ENCODE measurements at places on chromosomes 16 and 17. TPM values are rescaled to one million over a fixed set of nuclear protein-coding genes. Genes with fewer than 3 reads are reported as not detected.

The USP6 gene
- 0.92 TPM for total RNA-seq

The NRN1L gene
- 2.9 TPM for total RNA-seq

The HYDIN gene
- 7.3 TPM for total RNA-seq

The HES7 gene
- total RNA-seq = 1.8 TPM

The HAGH gene
- total RNA-seq = 62.8 TPM

The SLC6A2 gene
- total RNA-seq = not detected

The TBC1D3I gene
- total RNA-seq = not detected

The CLDN7 gene
- 250 TPM for total RNA-seq

DNA sequence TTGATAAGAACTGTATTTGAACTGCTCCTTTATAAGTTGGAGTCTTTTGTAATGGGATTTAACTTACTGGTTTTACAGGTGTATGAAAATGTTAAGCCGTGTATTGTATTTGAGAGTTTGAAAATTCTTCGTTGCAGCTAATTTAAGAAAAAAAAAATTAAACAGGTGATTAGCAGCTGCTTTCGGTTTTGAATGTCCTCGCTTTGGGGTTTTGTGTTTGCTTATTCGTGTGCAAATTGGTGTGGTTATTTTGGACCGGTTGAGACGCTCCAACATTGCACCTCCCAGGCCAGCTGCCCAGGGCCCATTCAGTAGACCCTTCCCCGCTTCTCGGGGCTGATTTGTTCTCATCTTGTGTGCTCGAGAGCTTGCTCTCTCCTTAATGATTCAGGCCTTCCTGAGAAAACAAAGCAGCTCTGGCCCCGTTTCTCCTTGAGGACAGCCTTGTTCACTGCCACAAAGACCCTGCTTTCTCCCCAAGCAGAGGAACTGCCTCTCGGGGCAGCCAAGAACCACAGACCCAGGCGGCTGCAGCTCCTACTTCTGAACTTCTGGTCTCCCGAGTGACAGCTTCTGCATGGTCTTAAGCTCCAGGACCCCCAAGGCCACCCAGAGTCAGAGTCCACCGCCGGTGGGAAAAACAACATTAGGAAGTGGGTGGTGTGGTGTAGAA lies 100.5 kb downstream of the MSI2 start:
- no peak for DNase-seq

DNA sequence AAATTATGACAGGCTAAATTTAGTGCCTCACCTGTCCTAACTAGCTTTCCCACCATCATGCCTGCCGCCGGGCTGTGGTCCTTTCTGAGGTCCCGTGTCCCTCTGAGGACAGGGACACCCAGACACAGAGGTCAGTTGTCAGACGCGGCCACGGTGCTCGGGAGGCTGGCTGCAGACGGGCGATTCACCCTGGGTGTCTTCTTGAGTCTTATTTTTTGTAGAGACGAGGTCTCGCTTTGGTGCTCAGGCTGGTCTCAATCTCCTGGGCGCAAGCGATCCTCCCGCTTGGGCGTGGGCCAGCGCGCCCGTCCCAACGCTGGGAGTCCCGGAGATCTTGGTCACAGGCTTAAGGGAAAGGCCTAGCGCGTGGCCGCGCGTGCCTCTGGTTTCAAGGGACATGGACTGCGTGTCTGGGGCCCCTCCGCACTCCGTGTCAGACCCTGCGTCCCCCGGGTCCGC lies 797 bp upstream of the RAB11FIP3 start:
- no peak for DNase-seq

DNA sequence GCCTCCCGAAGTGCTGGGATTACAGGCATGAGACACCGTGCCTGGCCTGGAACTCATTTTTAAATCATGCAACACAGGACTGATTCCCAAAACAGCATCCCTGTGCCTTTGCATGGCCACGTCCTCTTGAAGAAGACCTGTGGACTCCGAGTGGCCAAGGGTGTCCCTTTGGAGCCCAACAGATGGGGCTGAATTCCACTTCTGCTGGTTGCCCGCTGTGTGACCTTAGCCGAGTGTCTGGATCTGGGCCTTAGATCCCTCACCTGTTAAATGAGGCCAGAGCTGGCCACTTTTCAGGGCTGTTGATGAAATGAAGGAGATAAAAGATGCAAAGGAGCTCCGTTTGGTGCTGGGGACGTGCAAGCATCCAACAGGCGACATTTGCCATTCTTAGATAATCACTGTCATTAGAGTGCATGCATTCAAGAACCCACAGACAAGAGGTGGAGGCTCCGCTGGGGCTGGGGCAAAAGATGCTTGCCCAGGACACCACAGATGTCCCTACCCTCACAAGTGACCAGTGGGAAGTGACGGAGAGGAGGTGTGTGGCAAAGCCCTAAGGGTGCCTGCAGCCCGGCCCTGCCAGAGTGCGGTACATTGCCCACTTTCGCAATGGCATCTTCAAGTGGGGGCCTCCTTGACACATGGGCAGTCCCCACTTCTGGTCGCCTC lies 354.1 kb upstream of the TNRC6C start:
- DNase-seq = no peak

GRCh38 chr17:33464669-33465280 lies 171.7 kb upstream of the ASIC2 start:
- DNase-seq = no peak

DNA sequence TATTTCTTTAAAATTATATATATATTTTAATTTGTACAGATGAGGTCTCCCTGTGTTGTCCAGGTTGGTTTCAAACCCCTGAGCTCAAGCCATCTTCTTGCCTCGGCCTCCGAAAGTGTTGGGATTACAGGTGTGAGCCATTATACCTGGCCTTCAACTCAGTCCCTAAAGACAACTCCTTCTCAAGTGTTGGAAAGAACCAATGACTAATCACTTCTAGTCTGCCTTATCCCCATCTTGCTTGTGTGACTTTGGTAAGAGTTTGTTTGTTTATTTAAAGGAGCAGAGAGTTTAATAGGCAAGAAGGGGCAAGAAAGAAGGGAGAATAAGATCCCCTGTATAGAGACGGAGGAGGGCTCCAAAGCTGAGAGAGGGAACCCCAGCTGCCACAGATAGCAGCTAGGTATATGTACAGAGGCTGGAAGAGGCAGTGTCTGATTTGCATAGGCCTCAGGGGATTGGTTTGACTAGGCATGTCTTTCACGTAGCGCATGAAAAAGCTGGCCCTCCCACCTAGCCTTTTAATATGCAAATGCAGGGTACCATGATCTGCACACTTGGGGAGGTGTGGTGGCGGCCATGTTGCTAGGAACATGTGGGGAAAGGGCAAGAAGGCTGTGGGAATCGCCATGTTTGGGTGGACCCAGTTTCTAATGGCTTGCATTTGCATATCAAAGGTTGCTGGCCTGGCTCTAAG lies 21.5 kb downstream of the ABCC1 start:
- DNase-seq = no peak

- DNase-seq = no peak
These were observed 439.5 kb downstream of the CA10 start for GRCh38 chr17:51718983-51719382.

GRCh38 chr17:56690441-56691291 lies 97.2 kb downstream of the NOG start:
- DNase-seq = no peak

GRCh38 chr17:38421871-38422827 lies 6.1 kb upstream of the ARHGAP23 start:
- DNase-seq = no peak

GRCh38 chr17:28864991-28865849 lies 10.4 kb downstream of the ERAL1 start:
- no peak for DNase-seq

DNA sequence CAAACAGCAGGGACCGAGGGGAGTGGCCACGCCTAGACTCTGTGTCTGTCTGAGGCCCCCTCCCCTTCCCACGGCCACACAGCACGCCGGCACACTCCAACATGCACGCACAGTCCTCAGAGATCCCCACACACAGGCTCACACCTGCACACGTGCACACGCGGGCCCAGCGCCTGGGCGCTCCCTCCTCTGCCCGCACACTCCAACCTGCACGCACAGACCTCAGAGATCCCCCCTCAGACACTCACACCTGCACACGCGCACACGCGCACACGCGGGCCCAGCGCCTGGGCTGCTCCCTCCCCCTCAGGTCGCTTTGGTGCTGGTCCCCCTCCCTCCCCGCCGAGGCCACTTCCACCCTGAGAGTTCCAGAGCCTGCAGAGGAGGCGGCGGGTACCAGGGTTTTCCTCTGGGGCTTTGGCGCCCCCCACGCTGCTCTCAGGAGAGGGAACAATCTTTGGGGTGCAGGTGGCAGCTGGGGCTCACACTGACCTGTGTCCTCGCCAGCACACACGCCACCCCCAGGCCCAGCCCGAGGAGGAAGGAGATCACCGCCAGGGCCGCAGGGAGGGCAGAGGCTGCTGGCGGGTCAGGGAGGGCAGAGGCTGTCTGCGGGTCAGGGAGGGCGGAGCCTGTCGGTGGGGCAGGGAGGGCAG lies 1.6 kb downstream of the CD7 start:
- no peak for DNase-seq

DNA sequence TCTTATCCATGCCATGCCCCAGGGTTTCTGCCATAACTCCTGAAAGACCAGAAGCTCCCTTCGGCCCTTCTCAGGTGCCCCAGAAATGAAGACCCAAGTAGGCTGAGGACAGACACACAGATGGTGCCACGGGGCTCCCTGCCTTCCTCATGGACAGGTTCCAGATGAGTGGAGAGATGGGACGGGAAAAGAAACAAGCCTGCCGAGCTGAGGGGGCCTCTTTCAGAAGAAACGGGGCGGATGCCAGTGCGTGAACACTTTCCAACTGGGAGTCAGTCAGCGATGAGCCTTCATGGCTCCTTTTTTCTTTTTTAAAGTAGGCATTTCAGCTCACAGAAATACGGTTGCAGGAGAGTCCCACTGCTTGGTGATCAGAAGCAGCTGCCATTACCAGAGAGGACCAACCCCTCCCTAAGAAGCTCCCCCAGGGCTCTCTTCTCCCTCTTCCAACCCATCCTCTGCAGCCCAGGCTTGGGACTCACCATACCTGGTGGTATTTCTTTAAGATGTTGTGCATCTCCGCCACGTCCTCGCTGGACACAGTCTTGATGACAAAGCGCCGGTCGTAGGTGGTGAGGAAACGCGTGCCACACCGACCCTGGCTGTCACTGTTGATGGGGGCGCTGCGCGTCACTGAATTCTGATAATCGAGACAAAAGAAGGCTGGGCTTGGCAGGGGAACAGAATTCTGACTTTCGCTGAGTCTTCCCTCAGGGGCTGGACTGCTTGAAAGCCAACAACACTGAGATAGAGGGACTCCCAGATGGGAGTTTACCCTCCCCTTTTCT lies 19.2 kb downstream of the PIP4K2B start:
- DNase-seq = no peak

DNA sequence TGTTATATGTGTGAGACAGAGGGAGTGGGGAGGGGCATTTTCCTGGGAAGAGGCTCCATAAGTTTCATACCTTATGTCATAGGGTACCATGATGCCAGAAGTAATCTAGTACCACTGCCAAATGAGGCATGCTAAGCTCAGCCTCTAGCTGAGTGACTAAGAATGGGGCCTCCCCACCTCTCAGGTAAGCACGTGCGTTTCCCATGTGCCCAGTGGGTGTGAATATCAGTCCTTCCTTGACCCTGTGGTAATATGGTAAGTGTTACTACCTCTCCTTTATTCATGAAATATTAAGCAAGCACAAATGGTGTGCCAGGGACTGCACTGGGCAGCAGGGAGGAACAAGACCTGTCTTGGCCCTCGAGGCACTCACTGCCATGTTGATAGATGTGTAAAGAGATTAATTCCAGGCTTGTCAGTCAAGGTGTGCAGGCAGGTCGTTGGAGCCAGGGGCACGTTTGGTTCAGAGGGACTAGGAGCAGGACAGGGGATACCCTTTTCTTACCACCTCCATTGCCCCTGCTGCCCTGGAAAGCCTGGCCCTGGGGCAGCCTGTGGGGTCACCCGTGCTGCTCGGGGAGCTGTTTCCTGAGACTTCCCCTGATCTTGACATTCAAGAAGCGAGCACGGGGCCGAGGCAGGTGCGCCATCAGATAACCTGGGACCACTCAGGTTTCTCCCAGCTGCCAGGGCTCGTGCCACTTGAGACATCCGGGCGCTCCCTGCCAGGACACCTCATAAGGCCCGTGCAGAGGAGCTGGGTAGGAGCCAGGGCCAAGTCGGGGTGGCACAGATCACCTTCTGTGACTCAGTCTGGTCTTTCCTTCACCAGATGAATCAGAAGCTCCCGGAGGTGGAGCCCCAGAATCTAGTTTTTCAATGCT lies 8.8 kb downstream of the RSAD1 start:
- no peak for DNase-seq

DNA sequence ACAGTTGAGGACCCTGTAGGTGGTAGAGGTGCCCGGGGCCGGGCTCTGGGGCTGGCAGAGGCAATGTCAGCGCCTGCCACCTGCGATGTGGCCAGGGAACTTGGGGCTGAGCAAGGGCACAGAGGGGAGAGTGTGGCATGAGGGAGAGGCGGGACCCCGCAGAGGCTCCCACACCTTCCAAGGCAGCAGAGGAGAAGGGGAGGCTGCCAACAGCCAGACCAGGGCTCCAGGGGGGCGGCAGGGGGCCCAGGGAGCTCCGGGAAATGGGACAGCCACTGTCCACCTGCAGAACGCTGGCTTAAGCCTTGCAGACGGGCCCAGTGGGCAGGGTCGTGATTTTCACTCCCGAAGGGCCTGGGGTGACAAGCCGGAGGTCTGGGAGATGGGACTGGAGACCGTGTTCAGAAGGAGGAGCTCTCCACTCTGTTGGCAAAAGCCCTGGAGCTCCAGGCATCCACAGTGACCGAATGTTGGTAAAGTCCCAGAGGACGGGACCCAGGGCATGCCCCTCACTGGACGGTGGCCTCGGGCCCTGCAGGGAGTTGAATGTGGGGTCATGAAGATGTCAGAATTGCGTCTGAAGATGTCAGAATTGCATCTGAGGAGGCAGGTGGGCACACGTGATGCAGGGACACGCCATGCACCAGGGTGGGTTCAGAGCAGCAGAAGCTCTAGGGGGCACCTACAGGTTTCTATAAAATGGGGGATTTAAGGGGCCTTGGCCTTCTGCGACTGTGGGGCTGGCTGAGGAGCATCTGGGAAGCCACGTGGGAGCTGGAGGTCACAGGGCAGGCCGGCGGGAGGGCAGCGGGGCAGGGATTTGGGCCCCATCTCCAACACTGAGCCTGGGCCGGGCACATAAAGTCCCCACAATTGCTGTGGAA lies 18.6 kb downstream of the CD7 start:
- DNase-seq = no peak

GRCh38 chr17:66547151-66547865 lies 244.9 kb downstream of the PRKCA start:
- no peak for DNase-seq

- no peak for DNase-seq
These were observed 166.9 kb downstream of the LGALS9B start for GRCh38 chr17:20300436-20300934.

DNA sequence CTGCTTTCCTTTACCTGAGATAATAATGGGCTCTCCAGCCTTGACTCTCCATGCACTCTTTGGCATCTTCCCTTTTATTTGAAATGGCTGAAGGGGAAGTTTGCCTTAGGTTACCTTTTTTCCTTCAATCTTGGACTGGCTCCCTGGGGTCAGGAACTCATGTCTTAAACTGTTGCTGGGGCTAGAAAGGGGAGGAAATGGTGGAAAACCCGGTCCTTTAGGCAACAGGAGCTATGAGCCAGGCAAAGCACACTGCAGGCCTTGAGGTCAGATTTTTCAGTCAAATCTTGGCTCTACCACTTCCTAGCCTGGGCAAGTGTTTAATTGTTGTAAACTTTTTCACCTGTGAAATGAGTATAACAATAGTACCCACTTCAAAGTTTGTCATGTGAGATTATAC lies 30.2 kb downstream of the MINK1 start:
- no peak for DNase-seq

GRCh38 chr17:29180034-29180787 lies at the start of gene MYO18A:
TSS of gene MYO18A (minus strand) at chr17:29180398. CDS start at chr17:29166940, 13,458 bp downstream.
- DNase-seq = no peak

GRCh38 chr17:62676231-62676943 lies 48.9 kb downstream of the MRC2 start:
- DNase-seq = no peak

Data from kidney epithelial cell (primary cell).